ENCODE measurements at places on chromosomes 2 and 18. TPM values are rescaled to one million over a fixed set of nuclear protein-coding genes. Genes with fewer than 3 reads are reported as not detected.

DNA sequence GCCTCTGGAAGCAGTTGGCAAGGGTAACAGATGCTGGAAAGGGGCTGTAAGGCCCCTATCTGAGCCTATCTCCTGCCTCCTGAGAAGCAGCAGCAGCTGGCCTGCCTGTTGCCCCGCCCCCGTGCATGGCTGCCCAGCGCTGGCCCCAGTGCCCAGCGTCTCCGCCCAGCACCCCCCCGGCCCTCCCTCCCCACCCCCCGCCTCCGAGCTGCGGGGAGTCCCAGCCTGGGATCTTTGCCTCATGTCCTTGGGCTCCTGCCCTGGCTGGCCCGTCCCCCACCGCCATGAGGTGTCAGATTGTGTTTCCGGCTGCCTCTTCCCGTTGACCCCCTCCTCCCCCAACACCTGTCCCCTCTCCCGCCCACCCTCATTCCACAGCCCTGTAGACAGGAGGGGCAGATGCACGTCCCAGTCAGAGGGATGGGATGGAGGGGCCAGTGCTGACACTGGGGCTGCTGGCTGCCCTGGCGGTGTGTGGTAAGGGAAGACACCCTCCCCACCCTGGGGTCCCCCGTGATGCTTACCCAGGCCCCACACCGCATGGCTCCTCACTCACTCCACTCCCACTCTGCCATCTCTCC, at the start of gene CHRND:
Gene CHRND (plus strand): TSS at position 370 of the 581 bp plus-strand sequence. CDS start 56 bp downstream, at position 426.
- DNase-seq, result no peak

DNA sequence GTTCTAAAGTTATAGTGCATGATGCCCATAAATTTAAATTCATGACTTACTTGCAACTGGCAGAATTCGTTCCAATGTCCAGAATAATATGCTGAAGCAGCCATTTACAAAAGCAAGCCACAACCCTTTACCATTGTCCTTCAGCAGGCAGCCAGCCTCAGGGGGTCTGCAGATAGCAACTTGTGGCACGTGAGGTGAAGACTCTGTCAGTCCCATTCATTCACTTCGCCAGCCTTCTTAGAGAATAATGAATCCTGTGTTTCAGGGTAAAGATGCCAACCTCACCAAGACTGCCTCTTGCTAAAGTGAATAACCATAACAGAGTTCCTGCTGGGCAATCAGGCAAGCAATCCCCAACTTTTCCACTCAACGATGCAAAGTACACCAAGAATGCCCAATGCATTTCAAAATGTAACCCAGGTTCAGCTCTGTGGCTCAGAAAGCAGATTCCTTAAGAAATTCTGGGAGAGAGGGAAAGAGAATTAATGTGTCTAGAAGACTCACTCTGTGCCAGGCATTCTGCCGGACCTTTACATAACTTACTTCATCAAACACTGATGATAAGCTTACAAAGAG, 315.4 kb downstream of the NCKAP5 start:
- DNase-seq, result peak; percentile 23

DNA sequence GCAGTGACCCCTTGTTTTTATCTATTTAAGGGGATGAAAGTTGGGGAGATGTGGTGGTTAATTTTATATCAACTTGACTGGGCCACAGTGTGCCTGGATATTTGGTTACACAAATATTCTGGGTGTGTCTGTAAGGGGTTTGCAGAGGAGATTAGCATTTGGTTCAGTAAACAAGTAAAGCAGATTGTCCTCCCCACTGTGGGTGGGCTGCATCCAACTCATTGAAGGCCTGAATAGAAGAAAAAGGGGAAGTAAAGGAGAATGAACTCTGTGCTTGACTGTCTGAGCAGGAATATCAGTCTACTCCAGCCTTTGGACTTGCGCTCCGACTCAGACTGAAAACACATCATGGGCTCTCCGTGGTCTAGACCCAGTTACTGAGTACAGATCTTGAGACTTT, 80.9 kb downstream of the GCA start:
- no peak for DNase-seq

- no peak for DNase-seq
These were observed 109.6 kb downstream of the PRELID3A start for GRCh38 chr18:12517142-12517825.

GRCh38 chr18:63446266-63446665, 24.0 kb upstream of the VPS4B start:
- no peak for DNase-seq

The POTEI gene
- total RNA-seq, result not detected

The SCRN3 gene
- total RNA-seq, result 34.6 TPM

GRCh38 chr2:95323347-95324155, 26.4 kb downstream of the KCNIP3 start:
- no peak for DNase-seq

The EIPR1 gene
- 36.1 TPM for total RNA-seq

The TMEM150A gene
- 8.6 TPM for total RNA-seq

The KYNU gene
- 1.3 TPM for total RNA-seq

- peak; percentile 96 for DNase-seq
These were observed at the start of gene SPAG16 for GRCh38 chr2:213284105-213285090. Gene SPAG16, plus strand, starts transcription at chr2:213284464.

The TEX44 gene
- not detected for total RNA-seq

The SH3RF3 gene
- 8.4 TPM for total RNA-seq

- DNase-seq, result no peak
These were observed 1616.3 kb upstream of the ACVR2A start for GRCh38 chr2:146228466-146229058.

DNA sequence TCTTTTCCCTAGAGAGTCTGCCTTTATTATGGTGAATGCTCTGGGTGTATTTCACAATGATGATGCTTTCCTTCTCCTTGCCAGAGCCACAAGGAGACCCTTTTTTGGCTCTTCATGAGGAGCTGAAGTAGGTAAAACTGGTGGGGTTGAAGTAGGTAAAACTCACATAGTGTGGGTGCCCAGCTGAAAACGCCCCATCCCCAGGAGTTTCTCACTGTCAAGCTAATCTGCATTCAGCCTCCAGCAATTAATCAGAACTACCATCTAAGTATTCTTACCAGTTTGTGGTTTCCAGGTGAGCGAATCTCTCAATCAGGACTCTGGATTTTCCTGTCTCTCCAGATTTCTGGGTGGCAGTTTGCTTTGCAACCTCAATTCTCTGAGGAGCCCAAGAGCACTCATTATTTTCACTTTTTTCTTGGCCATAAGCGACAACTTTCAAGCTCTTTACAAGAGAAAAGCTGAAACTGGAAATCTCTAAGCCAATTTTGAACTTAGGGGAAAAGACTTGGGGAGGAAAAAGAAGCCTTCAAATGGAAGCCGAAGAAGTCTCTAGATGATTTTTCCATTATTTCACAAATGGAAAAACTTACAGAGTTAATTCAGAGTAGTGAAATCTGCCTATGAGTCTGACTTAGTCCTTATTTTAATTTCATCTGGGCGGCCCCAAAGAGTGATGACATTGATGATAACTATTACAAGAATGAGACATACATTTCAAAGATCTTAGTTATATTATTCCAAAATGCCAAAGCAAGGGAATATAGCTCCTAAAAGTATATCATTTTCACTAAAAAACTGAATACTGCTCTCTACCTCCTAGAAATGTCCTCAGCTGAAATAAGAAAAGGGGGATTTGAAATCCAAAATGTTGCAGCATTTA, 121.4 kb upstream of the MAP3K20 start:
- DNase-seq, result no peak

The SMCHD1 gene
- total RNA-seq, result 99.0 TPM
